Activated CD4-positive, alpha-beta T cell treated with anti-CD3 and anti-CD28 coated beads, Interleukin-2, amount 10 ng/mL, durations not matched to agents 7 days and 5 days (primary cell): ENCODE measurements at places on chromosomes 16 and 17.
A peak's percentile ranks its signal among the peaks of the same experiment; 100 is the strongest.

DNA sequence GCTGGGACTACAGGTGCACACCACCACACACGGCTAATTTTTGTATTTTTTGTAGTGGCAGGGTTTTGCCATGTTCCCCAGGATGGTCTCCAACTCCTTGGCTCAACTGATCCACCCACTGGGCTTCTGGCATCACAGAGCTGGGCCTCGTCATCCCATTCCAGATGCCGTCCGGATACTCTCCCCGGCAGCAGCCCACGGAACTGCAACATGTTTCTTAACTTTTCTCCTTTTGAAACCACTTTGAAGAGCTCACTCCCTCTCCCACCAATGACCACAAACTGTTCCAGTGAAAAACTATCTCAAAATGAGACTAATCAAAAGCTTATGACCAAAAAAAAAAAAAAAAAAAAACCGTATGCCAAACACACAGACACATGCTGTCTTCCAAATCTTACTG is 17.6 kb downstream of the PEMT start:
- no peak for DNase-seq

DNA sequence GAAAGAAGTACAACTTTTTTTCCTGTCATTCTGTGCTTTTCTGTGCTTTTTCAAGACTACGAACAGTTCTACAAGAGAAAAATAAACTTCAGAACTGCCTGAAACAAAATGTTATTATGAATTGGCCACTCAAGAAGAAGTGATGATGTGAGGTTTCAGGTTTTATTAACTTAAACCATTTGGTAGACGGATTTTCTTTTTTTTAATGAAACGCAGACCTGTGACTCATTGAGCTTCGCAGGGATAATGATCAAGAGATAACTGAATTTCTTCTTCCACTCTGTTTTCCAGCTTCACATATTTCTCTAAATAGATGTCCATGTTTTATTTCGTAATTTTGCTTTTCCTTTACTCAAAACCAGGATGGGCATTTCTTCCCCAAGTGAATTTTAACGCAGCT is 32.7 kb downstream of the AIPL1 start:
- DNase-seq: no peak

GRCh38 chr17:43855061-43855460 is 8.1 kb downstream of the CD300LG start:
- no peak for DNase-seq

- DNase-seq: no peak
These were observed 77.6 kb downstream of the CHD9 start for GRCh38 chr16:53132406-53132805.

DNA sequence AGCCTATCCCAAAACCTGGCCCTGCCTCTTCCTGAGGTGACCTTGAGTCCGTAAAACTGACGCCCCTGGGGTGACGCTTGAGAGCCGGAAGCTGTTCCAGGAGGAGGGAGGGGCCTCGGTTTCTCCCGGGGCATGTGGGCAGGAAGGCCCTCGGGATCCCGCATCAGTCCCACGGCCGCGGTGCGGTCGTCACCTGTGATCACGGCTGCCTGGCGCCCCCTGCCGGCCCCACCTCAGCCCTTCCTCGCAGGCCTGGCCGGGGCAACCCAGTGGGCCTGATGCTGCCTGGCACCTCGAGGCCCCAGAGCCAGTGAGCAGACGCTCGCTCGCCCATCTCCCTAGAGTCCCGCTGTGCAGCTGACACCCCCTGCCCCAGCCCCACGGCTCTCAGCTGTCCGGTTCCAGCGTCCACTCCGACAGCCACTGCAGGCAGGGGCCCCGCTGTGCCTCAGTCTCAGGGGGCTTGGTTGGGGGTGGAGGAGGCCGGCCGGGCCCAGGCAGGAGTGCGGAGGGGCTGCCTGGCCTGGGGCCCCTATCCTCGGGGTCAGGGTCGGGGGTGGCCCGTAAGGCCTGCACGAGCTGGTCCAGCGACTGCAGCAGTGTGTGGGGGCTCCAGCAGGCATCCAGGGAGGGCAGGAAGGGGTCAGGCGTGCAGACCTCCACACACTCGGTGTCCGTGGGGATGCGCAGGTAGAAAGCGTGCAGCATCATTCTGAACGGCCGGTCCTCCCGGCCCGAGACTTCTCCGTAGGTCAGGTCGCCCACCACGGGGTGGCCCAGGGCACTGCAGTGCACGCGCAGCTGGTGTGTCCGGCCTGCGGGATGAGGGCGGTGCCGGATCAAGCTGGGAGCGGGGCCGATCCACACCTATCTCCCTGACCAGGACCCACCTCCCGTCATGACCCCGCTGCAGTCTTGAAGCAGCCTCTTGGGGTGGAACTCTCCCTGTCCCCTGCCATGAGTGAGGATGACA is 2.3 kb downstream of the RPUSD1 start:
- DNase-seq: peak; percentile 63

DNA sequence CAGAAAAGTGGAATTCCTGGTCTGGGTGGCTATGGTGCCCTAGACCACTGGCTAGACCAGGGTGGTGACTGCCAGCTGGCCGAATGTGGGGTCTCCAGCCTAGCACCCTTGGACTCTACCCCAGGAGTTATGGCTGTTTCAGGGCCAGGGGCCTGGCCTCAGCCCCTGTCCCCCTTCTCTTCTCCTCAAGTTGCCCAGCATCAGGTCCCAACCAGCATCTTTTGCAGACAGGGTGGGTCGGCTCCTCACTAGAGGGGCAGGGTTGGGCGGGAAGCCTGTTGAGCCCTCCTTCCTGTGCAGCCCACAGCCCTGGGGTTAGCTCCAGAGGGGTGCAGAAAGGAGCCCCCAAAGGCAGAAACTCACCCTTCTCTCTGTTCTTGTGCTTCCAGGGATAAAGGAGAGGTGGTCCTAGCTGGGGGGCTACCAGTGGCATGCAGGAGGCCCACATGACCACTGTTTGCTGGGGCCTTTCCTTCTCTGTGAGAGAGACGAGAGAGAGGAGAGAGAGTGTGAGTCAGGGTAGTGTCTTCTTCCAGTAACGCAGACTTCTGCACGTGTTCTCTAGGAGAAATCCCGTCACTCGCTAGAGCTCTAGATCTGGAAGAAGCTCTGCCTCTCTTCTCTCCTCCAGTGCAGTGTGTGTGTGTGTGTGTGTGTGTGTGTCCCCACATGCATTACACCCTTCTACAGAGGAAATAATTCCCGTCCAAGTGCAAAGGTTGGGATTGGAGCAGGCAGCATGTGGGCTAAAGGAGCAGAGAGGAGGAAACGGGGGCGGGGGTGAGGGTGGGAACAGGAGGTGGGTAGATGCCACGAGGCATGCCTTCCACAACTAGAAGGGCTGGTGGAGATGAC is 209.4 kb downstream of the SEC14L1 start:
- no peak for DNase-seq

- DNase-seq: no peak
These were observed 82.8 kb downstream of the SKAP1 start for GRCh38 chr17:48347177-48347576.

- no peak for DNase-seq
These were observed 1.2 kb downstream of the RNF167 start for GRCh38 chr17:4941319-4941610.
